ENCODE measurements at places on chromosomes 4 and X.

DNA sequence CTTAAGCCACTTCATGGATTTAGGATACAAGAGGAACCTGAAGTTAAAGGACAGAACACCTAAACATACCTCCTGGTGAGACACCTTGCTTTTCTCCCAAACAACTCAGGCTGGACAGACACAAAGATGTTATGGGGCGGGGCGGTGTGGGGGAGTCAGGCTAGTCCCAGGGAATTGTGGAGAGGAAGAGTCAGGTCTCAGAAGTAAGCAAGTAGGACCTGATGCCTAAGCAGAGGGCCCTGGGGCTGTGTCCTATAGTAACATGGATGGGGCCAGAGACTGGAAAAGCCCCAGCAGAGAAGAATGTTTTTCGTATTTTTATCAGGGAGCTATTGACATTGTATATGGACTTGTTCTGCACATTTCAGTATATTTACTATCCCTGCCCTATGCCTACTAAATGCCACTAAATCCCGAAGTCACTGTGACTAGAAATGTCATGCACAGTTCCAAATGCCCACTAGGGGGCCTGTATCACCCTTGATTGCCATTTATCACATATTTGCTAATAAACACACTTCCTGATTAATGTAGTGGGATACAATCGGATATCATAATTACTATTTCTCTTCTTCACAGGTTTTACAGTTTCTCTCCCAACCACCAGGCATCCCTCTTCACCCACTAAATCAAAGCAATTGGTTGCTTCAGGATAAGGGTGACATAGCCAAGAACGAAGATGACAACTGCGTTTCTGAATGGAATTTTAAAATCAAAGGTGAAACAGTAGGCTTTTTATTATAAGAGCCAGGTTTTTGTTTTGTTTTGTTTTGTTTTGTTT lies 23.8 kb upstream of the ARHGAP10 start:
- DNase-seq, result no peak

GRCh38 chrX:101605146-101605545 lies 12.7 kb downstream of the ARMCX6 start:
- no peak for DNase-seq

GRCh38 chr4:185202984-185203485 lies 765 bp downstream of the CFAP97 start:
- DNase-seq, result no peak

GRCh38 chr4:165118256-165118909 lies 5.7 kb upstream of the TMEM192 start:
- no peak for DNase-seq

- DNase-seq, result no peak
Measured at GRCh38 chr4:148065075-148065474, 333.2 kb downstream of the ARHGAP10 start.

DNA sequence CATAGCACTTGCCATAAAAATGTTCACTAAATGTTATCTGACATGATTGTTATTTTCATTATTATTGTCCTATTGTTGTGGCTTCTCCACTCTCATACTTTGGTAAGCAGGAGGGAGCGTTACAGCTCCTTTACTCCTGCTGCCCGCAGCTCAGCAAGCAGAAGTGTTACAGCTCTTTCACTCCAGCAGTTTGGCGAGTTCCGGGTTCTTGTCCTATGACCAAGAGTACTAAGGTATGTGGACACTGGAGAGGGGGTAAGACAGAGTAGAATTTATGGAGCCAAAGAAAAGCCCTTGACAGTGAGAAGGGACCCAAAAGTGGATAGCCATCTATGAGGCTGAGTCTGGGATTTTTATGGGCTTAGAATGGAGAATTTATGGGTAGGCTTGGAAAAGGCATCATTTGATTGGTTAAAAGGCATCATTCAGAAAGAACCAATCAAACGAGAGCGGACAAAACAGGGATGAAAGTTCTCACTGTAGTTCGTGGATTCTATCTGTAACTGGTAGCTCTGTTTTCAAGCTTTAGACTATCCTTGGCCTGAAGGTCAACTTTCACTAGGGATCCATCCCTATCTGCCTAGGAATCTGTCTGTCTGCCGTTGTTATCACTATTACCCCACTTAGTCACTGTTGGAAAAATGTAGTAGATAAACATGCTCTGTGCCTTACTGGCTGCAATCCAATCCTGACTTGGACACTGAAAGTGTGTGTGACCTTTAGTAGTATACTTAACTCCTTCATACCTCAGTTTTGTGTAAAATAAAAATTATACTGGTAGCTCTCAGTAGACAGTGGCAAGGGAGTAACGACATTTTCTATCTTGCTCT lies 545.6 kb upstream of the LCORL start:
- DNase-seq, result no peak

DNA sequence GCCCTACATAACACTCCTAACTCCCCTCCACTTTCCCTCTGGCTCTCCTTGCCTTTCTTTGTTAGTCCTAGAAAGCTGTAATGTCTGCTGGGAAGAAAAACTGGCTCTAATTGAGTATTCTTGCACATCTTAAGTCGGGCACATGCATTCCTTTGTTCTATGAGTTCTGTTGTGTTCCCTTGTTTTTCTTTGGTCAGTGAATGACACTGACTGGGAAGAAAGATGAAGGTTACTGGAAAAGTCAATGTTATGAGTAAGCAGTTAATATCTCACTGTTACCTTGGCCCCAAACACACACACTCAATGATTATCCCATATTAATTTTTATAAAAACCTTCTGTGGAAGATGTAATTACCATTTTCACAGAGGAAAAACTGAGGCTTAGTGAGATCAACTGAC lies 215.9 kb downstream of the SOWAHB start:
- no peak for DNase-seq

DNA sequence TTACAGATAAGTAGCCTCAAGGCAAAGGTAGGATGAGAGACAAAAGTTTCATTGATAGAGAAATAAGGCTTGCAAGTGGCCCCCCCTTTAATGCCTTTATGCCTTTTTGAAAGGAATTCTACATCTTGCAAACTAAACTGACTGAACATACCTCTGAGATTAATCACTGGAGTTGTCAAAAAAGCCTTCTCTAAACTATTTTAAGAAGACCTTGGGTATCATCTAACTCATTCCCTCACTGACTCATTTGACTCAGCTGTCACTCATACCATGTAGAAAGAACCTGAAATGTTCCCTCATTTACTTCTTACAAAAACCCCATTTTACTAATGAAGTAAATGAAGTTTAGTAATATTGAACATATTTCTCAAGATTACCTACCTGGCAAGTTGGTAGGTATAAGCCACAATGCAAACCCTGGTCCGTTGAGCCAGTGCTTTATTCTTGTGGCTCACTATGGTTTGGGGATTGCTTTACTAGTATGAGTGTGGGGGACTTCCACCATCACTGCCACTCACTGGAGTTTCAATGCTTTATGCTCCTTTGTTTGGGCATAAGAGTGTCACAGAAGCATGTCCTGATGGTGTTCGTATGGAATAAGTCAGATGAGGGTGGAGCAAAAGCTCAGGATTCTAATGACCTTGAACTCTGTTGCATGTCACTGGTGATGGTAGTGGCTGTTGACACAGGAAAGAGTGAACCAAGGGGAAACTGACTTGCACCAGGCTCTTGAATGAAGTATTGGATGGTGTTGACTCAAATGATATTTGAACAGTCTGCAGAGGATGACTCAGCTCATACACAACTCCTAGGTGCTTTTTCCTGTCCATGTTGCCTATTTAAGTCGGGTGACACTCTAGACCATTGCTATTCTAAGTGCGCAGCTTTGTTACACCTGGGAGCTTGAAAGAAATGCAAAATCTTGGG lies 305.5 kb upstream of the EMCN start:
- no peak for DNase-seq

DNA sequence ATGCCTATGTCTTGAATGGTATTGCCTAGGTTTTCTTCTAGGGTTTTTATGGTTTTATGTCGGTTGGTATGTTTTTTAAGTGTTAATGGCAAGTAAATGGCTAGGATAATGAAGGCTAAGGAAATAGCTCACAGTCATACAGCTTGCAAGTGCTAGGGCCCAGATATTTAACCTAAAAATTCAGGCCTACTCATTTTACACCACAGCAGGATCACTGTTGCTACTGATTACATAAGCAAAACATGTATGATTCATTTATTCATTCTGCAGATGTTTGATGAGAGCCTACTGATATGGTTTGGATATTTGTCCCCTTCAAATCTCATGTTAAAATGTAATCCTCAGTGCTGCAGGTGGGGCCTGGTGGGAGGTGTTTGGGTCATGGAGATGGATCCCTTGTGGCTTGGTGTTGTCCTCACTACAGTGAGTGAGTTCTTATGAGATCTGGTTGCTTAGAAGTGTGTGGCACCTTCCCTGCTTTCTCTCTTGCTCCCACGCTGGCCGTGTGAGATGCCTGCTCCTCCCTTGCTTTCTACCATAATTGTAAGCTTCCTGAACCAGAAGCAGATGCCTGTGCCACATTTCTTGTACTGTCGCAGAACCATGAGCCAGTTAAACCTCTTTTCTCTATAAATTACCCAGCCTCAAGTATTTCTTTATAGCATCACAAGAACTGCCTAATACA lies 175.5 kb downstream of the MAPK10 start:
- DNase-seq, result no peak

DNA sequence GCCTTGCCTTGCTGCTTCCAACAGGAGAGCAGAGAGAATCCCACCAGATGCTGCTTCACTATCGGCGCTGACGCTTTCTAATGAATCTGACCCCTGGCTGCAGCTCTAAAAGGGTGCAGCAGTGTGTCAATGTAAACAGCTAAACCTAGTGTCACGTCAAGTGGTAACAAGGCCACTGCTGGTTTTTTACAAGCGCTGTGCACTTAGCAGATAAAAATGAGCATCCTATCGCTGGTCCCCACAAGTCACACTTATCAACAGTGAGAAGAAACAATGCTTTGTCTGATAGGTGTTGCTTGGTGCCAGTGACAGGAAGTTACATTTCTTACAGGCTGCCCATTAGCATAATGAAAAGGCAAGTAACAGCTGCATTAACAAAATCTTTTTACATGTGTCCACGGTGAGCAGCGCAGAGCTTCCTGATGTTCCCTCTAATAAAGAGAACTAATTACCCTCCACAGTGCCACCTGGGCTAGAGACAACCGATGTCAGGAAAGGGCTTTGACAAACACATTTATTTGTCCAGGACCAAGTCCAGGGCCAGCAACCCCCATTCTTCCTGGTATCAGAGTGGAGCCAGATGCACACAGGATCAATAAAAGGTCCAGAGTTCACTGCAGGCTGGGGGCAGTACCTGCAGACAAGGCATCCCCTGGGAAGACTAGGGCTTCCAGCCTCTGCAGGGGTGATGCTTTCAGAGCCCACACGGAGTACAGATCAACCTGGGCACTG lies 176.0 kb downstream of the MGST2 start:
- no peak for DNase-seq

DNA sequence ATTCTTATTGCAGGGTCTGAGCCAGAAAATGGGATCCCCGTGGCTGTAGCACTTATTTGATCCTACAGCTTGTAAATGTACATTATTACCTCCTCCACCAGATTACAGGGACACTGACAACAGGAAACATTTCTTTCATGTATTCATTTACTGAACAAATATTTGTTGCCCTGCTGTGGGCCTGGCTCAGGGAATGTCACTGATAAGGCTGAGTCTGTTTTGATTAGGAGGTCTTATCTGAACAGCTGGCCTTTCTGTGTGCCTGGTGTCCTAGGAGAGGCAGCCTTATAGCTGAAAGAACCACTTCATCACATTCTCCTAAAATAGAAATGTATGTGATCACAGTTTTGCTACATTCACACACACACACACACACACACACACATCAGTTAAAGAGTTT lies 45.5 kb upstream of the PROM1 start:
- no peak for DNase-seq

DNA sequence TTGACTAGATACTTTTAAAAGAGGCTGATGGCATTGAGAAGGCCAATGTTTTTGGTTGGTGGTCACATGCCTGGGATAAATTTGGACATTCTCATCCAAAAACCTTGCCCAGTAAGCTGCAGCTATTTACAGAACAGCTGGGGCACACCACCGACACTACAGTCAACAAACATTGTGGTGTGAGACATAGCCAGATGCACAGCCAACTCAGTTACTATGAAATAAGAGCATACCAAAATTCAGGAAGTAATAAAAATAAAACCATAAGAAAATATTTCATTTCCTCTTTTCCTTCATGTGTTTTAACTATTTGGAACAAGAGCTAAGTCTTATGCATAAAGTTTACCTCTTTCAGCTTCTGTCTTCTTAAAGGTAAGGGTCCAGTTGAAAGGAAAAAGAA lies 8.8 kb downstream of the PPM1K start:
- DNase-seq, result no peak

GRCh38 chr4:8120501-8120900 lies 38.1 kb downstream of the ABLIM2 start:
- DNase-seq, result no peak

- DNase-seq, result no peak
Measured at GRCh38 chr4:678331-679103, 4.2 kb downstream of the MYL5 start.

DNA sequence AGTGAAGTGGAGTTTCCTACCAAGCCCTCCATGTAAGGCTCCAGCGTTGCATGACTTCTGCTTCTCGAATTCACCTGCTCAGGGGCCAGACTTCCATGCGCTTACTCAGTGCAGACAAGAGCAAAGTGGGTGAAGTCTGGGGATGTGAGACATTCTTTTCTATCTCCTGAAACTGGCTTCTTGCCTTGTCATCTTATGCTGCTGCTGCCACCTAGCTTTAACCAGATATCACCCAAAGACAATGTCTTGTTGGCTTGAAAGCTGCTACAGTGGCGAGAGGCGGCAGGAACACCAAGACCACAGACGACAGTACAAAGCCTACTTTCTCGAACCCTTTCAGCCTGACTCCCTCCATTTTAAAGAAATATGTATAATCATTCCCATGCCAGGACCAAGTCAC lies 103.6 kb upstream of the ADGRG2 start:
- no peak for DNase-seq

GRCh38 chr4:159725571-159725970 lies 622.7 kb downstream of the RAPGEF2 start:
- DNase-seq, result no peak
